ENCODE measurements at places on chromosomes 4 and X.

- DNase-seq = no peak
Observed at GRCh38 chr4:44118971-44119680, 329.5 kb downstream of the KCTD8 start.

DNA sequence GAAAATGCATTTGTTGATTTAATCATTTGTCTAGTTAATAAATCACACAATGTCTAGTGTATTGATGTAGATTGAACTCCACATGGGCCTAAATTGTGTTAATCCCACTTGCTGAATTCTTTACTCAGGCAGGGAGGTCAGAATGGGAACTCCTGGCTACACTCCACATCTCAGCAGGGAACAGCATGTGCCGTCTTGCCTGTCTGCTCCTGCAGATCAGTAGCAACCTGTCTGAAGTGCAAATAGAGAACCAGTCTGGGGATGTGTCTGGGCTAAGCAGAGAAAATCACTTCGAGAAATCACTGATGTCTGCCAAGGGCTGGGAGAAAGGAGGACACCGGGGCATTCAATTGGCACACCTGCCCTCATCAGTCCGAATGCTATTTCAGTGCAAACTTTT is 16.5 kb upstream of the MXRA5 start:
- DNase-seq = no peak

- DNase-seq = no peak
Observed at GRCh38 chr4:7585768-7586167, 151.0 kb upstream of the PSAPL1 start.

- no peak for DNase-seq
Observed at GRCh38 chr4:41236032-41236431, 20.7 kb upstream of the UCHL1 start.

- no peak for DNase-seq
Observed at GRCh38 chrX:22039541-22039940, 7.4 kb downstream of the PHEX start.

DNA sequence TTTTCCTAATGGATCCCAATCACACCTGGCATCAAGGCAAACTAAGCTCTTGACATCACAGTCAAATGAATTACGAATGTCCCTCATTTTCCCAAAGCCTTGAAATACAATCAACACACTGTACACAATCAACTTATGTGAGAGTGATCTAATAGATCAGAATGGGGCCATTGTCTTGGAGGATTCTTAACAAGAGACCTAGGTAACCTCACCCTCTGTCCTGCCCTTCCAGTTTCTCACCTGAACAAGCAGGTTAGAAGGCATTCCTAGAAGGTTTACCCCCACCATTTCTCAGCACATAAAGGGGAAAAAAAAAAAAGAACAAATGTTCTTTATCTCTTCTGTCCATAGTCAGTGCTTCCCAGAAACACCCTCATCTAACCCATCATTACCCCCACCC is 6.3 kb downstream of the SLC39A8 start:
- DNase-seq = no peak

DNA sequence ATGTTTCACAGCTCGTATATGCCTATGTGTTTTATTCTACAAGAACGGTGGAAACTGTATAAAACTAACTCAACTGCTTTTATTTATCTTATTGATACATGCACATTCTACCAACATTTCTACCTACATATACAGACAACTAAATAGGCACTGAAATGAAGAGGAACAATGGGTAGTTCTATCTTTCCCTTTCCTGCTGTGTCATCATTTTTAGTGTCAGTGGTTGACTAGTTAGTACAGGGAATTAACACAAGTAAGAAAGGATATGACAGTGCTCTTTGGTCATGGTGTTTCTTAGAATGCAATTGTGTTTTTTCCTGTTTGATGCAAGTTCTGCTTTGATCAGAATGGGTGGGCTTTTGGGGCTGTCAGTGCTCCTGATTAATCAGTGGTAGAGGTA is 293.8 kb upstream of the CTSO start:
- DNase-seq = no peak

DNA sequence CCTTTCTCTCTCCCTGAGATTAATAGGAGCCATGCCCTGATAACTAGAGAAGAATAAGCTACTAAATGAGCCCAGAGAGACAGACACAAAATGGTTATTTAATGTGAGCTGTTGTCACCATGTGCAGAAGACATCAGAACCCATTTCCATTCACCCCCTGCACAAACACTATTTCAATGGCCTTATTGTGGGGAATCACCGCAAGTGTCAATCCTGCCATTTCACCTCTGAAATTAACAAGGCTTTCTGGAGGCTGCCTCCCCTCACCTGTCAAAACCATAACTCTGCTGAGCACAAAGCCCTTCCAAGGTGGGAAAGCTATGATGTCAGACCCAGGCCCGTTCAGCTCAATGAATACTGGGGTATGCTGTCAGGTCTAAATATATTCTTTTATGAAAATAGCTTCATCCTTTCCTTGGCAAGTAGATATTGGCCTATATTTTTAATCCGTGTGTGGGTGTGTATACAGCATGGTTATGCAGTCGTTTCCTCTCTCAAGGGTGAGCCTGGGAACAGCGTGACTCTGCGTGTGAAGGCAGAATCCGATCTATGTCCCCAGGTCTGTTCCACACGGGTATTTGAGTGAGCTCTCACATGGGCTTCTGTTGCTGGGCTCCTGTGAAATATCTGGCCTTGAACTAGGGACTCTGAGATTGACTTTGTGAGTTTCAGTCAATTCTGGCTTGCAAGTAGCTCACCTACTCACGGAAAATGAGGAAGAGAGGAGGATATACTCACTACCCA is 266.3 kb downstream of the FBXW7 start:
- DNase-seq = no peak

GRCh38 chr4:124934916-124935315 is 222.4 kb upstream of the ANKRD50 start:
- no peak for DNase-seq

DNA sequence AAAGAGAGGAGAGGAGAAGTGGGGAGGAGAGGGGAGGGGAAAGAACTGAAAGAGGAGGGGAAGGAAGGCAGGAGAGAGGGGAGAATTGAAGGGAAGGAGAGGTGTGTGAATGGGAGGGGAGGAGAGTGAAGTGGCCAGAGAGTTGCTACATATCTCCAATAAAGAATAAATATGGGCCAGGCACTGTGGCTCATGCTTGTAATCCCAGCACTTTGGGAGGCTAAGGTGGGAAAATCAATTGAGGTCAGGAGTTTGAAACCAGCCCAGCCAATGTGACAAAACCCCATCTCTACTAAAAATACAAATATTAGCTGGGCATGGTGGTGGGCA is 482.4 kb downstream of the NAF1 start:
- no peak for DNase-seq

GRCh38 chr4:140448830-140449229 is 21.4 kb upstream of the CLGN start:
- no peak for DNase-seq

DNA sequence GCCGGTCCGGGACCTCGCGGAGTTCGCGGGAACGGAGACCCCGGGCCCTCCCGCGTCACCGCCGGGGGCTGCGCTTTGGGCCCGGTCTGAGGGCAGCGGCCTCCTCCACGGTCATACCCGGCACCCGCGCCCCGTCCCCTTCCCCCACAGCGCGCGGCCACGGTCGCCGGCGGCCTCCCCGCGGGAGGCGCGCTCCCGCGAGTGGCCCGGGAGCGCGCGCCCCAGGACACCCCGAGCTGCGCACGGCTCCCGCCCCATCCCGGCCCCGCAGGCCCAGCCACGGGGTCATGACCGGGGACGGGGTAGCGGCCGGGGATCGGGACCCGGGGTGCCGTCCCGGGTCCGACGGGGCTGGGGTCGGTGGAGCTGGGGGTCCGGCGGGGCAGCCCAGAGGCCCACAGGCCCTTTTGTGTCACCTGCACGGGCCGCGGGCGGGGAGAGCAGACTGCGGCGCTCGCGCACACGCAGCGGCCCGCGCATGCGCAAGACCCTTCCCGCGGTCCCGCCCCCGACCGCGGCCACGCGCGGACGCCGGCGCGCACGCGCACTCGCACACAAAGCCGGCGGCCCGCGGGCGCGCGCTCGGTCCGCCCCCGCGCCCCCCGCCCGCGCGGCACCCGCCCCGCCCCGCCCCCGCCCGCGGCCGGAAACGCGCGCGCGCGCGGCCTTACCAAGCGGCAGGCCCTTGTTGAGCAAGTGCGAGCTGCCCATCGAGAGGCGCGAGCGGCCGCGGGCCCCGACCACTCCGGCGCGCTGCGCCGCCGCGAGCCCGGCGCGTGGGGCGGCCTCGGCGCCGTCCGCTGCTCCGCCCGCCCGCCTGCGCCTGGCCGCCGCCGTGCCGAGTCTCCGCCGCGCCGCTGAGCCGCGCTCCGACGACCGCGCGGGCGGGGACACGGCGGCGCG is at the start of gene CTBP1:
CTBP1 (minus strand) TSS at position 886 of the 903 bp plus-strand sequence. CDS start 7,799 bp downstream, outside the sequence.
- peak; percentile 69 for DNase-seq

DNA sequence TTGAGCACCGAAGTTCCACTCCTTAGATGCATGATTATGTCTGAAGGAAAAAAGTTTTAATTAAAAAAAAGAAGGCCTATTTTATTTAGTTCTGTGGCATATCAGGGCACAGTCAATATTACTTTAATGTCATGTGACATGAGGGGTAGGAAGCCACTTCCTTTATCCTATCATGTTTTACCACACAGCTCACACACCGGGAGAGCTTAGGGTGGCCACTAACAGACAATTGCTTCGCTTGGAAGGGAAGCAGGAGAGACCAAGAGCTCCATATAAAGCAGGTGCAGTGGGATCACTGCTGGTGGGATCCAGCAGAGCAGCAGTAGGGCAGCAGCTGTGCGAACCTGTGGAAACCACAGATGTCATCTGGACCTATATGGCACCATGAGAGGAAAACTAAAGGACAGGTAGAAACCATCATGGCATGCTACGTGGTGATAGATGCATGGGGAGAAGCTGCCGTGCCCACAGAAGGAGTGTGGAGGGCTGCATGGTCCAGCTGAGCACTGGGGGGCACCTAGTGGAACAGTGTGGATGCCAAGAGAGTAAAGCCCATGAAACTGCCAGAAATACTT is 52.0 kb downstream of the DTHD1 start:
- no peak for DNase-seq

DNA sequence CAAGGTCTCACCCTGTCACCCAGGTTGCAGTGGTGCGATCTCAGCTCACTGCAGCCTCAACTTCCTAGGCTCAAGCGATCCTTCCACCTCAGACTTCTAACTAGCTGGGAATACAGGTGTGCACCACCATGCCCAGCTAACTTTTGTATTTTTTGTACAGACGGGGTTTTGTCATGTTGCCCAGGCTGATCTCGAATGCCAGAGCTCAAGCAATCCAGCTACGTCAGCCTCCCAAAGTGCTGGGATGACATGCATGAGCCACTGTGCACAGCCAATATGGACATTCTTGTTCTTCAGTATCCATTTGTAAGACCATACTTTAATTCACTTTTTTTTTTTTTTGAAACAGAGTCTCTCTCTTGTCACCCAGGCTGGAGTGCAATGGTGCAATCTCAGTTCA is 3.5 kb upstream of the CCNI start:
- DNase-seq = no peak

DNA sequence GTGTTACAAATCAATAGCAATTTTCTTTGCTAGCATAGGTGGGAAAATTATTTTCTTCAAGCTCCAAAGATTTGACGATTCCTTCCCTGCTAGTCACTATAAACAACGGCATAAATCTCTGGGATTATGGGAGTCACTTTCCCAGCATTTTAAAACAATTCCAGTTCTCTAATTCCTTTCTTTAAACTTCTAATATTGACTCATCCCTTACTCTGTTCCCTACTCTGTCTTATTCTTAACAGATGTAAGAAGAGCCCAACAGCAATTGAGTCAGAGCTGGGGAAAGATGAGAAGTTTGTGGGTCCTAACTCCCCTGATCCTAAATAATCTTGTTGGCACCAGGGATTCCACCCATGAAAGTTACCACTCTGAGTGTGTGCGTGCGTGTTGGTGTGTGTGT is 47.4 kb upstream of the IL21 start:
- no peak for DNase-seq

GRCh38 chr4:23966725-23967124 is 76.9 kb upstream of the PPARGC1A start:
- peak; percentile 49 for DNase-seq

- peak; percentile 68 for DNase-seq
Observed at GRCh38 chr4:26319949-26320537, 771 bp upstream of the RBPJ start.

- DNase-seq = no peak
Observed at GRCh38 chr4:10077483-10078335, 38.9 kb downstream of the WDR1 start.

GRCh38 chr4:26074712-26075430 is 160.9 kb downstream of the SMIM20 start:
- no peak for DNase-seq

DNA sequence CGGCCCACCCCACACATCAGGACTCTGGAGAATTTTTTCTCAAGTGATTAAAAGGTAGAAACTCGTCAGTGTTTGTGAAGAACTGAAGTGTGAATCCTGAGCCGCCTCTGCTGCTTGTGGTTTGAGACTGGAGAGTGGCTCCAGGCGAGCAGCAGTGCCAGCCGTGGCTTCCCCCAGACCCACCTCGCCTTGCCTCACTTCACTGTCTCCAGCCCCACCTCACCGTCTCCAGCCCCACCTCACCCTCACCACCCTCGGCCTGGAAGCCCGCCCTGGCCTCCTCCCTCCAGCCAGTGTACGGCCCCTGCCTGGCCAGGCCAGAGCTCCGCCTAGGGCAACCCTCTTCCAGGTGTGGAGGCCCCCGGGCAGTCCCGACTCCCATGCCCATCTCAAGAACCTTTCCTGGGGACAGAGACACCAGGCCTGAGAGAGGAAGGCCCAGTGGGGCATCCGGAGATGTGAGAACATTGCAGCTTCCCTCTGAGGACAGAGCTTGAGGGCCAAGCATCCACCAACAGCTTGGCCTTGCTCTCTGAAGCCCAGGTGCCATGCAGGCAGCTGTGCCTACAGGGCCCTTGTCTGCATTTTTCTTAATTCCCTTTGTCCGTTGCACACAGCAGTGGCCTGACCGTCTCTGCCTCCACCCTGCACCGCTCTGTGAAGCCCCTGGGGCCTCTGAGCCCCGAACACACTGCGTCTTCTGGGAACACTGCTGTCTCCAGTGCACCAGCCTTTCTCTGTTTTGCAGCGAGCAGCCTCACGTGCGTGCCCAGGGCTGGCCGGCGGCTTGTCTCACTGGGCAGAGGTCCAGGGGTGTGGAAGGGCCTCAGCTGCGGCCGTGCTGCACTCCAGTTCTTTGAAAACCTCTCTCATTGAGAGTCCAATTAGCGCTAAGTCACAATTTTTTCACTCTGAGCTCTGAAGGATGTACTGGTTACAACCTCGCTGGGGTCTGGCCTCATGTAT is 13.8 kb downstream of the SH3BP2 start:
- no peak for DNase-seq

- no peak for DNase-seq
Observed at GRCh38 chr4:188171551-188171950, 32.3 kb downstream of the TRIML1 start.

Data from H9 (cell line).